ENCODE measurements at places on chromosomes 6 and 20. TPM values are rescaled to one million over a fixed set of nuclear protein-coding genes. Genes with fewer than 3 reads are reported as not detected.

GRCh38 chr6:26464014-26464413 lies 6.3 kb downstream of the BTN2A1 start:
- no peak overlapping the region for H3K4me3 ChIP-seq
- H3K36me3 ChIP-seq = peaks cover 23% of the 10 kb centered on the region
- H3K27me3 ChIP-seq = peaks cover 3% of the 10 kb centered on the region
- no peak for DNase-seq
- H3K27ac ChIP-seq = no peak overlapping the region

DNA sequence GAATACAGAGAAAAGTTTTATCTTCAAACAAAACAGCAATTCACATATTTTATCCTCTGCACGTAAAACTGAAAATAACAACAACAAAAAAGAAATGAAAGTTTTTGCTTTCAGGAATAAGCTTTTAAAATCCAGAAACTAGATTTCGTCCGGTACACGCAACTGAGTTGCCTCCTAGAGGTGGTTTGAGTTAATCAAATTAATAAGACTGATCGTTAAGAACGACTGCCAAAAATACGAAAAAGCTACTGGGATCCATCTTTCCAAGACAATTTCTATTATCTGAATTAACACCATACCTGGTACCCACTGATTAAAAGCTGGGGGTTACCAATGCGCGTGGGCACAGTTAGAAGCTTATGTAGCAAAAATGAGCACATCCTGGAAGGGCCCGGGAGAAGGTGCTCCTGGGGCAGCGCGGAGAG lies 669 bp downstream of the PDCD2 start:
- peak overlapping the region; percentile 97 for H3K4me3 ChIP-seq
- no peaks in the 10 kb centered on the region for H3K36me3 ChIP-seq
- no peak for DNase-seq

DNA sequence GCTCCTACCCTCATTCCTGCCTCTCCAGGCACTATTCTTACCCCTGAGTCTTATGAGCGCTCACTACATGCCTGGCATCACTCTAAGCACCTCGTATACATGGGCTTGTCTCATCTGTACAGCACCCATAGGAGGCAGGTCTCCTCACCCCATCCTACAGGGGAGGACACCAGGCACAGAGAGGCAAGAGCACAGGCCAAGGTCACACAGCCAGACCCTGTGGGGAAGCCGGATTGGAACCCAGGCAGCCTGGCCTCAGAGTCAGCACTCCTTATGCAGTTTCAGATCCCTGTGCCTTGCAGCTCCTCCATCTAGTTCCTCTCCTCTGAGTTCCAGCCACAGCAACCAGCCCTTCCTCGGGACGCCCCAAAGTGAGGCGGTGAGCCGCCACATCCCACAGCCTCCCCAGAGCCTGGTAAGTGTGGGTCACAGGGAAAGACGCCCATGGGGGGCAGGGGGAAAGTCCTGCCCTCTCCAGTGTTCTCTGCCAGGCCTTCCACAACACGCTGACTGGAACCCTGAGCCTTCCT lies 103.3 kb downstream of the NFATC2 start:
- no peak for DNase-seq
- no peaks in the 10 kb centered on the region for H3K4me1 ChIP-seq
- no peak overlapping the region for H3K27ac ChIP-seq
- no peak overlapping the region for H3K4me3 ChIP-seq
- H3K36me3 ChIP-seq = no peaks in the 10 kb centered on the region
- peaks cover 2% of the 10 kb centered on the region for H3K27me3 ChIP-seq

Gene CLPSL1
- total RNA-seq = not detected

Data from glutamatergic neuron (in vitro differentiated cells).